ENCODE measurements at places on chromosomes 4 and X.

DNA sequence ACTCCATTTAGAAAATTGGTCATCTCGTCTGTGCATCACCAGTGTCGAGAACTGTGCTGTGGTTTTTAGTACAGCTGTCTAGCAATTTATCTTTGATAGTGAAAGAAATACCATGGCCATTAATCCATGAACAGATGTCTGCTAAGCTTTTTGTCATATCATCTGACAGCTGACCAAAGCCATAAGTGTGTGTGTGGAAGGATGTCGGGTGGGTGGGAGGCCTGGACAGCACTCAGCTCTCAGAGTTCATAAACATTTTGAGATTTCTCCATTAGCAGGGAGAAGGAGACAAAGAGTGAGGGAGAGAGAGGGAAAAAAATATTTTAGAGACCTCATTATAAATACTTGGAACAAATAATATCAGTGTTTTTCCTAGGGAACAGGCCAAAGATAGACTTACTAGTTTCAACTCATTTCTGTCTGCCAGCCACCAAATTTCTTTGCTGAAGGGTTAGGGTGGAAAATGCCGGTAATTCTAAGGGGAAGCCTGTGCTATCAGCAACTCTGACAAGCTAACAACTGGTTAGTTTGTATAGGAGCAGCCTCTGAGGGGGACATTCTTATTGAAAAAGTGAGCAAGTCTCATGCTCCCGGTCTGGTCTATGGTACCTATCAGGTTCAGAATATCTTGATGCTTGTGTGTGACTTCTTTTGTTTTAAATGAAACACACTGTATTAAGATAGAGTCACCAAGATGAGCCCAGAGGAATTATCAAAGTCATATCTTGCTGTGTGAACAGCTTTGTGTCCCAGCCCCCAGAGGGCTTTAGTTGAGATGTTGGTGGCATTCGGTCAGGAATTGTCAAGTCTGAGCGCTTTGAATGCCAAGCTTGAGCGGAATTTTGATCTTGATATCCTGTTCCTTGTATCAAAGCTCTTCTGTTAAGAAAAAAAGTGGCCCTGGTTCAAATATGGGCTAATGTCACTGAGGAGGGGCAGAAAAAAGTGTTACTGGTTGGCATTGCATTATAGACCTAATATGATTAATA lies 41.9 kb upstream of the PDLIM3 start:
- no peak for DNase-seq

- DNase-seq, result no peak
Observed at GRCh38 chr4:57071326-57071725, 38.9 kb downstream of the IGFBP7 start.

GRCh38 chrX:34629572-34629971 lies 27.5 kb downstream of the TMEM47 start:
- DNase-seq, result no peak

- DNase-seq, result no peak
Observed at GRCh38 chr4:53205970-53206369, 159.9 kb downstream of the SCFD2 start.

DNA sequence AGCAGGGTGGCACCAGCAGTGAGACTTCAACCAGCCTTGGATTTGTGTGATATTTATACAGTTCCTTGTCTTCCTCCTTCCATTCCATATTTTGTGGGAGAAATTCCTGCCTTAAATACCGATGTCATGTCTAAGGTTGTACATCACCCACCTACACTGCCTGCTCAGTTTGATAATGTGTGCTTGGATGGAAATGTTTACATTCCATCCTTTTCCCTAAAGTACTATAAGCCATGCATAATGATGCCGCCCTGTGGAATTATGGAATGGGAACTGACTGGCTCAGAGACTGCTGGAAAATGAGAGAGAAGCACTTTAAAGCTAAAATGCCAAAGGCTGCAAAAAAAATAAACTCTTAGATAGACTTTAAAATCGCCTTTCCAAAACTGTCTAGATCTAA lies 11.3 kb upstream of the GLUD2 start:
- no peak for DNase-seq

GRCh38 chrX:66200855-66201795 lies 37.1 kb downstream of the HEPH start:
- DNase-seq, result no peak

- DNase-seq, result no peak
Observed at GRCh38 chr4:164224871-164225270, 529.1 kb upstream of the SMIM31 start.

GRCh38 chrX:33252306-33252825 lies 41.0 kb upstream of the DMD start:
- no peak for DNase-seq

- no peak for DNase-seq
Observed at GRCh38 chr4:2363951-2364653, 54.3 kb downstream of the ZFYVE28 start.

- DNase-seq, result no peak
Observed at GRCh38 chrX:55759478-55759877, 41.9 kb downstream of the RRAGB start.

DNA sequence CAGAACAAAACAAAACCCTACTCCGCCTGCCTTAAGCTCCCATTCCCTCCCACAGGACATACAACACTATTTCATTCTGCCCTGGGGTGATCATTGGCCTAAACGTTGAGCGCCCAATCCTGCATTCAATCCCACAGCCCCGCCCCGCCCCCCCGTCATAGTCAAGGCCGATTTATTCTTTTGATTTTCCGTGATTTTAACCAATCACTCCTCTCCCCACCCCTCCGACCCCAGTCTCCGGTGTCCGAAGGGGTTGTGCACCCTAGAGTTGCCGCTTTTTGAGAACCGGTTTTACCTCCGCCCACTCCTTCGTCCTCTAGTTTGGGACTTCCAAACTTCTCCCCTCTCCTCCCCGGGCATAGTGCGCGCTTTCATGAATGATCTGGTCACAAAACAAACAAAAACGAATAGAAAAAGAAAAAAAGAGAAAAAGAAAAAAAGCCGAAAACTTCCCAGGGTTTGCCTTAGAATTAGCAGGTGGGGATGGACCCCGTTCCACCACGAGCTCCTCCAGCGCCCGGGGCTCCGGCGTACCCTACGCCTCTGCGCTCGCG lies 446 bp upstream of the UBE2A start:
- no peak for DNase-seq

DNA sequence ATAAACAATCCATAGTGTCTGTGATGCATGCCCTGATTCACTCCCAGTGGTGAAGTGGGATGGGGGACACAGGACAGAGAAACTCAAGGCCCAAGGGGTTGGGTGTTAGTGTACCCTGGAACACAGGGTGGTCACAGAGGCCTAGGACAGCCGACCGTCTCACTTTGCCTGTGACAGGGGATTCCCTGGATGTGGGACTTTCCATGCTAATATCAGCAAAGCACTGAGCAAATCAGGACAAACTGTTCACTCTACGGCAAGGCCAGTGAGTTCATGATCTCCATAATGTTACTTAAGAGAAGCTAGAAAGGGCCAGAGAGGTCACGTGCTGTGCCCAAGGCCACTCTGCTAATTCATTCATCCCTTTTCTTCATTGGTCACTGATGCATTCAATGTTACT lies 158.7 kb upstream of the RBPJ start:
- no peak for DNase-seq

DNA sequence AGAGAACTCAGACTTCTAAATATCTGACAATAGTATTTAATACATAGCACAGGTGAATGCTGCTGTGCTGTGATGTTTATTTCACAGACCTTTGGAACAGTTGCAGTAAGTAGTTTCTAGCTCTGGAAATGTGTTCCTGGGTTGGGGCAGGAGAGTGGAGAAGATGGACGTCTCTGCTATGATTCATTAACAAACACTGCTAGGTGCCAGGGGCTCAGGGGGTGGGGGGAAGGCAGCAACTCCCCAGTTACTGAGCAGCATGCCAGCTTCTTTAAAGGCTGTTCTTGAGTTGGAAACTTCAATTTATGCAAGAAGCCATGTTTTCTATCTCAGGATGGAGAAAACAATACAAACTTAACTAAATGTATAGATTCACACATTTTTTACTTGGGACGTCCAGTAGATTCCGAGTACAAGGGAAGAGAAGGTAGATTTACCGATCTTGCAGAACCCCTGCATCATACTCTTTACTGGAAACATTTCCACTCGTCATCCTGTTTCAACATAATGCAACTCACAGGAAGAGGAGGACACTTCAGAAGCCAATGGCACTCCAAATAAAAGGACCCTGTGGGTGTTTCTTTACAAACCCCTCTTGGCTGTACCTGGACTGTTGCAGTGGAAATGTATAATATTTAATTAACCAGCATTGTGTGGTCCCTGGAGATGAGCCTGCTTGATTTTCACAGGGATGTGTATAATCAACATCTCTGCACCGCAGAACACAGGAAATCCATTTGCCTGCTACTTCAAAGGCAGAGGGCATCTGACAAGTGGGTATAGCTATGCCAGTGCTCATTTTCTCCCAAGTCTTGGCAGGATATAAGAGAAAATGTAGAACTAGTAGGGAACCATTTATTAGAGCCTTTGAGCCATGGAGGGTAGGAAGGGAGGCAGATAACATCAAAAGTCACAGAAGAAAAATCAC lies 171.4 kb downstream of the SH3KBP1 start:
- no peak for DNase-seq

GRCh38 chr4:152348670-152349069 lies 187.2 kb downstream of the FBXW7 start:
- DNase-seq, result no peak

- DNase-seq, result no peak
Observed at GRCh38 chrX:108271397-108271787, 166.8 kb downstream of the COL4A6 start.

GRCh38 chr4:90503677-90504076 lies 376.5 kb downstream of the CCSER1 start:
- no peak for DNase-seq

GRCh38 chr4:35912174-35912573 lies 332.1 kb downstream of the ARAP2 start:
- DNase-seq, result no peak

DNA sequence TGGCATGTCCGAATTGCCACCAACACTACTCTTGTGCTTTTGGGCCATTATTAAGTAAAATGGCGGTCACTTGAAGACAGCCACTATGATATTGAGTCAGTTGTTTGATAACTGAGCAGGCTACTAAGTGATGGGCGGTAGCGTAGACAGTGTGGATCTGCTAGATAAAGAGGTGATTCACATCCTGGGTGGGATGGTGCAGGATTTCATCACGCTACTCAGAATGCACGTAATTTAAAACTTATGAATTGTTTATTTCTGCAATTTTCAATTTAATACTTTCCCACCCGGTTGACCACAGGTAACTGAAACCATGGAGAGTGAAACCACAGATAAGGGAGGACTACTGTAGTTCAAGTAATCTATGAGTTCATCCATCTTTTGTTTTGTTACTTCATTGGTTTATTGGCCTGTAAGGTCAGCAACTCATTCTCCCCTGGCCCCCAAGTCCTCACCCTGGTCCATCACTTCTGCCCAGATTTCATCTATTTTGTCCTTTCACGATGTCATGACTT lies 2.9 kb downstream of the ARAF start:
- DNase-seq, result no peak

DNA sequence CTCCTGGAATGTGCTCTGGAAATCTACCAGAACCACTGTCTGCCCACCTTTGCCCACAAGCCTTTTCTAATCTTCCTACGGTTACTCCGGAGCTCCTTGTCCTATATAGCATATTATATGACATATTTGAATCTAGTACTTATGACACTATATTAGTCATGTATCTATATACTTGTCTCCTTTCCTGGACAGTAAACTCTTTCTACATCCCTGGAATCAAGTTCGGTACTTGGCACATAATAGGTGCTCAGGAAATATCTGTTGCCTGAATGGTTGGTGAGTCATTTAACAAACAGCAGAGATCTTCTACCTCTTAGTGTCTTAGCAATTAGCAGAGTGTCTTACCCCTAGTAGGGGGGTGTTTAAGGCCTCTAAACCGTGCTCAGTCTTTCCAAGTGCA lies 123.6 kb downstream of the RELL1 start:
- no peak for DNase-seq

DNA sequence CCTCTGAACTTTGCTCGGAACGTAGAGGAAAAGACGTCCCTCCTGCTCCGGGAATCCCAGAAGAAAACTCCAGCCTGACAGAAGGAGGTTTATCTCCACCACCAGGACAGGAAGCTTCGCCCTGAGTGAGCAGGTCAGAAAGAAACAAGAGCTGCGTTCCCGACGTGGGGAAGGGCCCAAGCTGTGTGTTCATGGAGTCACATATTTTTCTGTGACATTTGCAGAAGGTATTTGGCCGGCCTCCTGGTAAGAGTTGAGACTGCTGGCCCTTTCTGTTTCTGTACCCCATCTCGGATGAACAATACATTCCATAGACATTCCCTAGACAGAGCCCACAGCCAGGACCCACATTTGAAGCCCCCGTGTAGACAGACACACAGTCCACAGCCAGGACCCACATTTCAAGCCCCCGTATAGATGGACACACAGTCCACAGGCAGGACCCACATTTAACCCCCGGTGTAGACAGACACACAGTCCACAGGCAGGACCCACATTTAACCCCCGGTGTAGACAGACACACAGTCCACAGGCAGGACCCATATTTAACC lies 230.8 kb downstream of the SHOX start:
- no peak for DNase-seq

DNA sequence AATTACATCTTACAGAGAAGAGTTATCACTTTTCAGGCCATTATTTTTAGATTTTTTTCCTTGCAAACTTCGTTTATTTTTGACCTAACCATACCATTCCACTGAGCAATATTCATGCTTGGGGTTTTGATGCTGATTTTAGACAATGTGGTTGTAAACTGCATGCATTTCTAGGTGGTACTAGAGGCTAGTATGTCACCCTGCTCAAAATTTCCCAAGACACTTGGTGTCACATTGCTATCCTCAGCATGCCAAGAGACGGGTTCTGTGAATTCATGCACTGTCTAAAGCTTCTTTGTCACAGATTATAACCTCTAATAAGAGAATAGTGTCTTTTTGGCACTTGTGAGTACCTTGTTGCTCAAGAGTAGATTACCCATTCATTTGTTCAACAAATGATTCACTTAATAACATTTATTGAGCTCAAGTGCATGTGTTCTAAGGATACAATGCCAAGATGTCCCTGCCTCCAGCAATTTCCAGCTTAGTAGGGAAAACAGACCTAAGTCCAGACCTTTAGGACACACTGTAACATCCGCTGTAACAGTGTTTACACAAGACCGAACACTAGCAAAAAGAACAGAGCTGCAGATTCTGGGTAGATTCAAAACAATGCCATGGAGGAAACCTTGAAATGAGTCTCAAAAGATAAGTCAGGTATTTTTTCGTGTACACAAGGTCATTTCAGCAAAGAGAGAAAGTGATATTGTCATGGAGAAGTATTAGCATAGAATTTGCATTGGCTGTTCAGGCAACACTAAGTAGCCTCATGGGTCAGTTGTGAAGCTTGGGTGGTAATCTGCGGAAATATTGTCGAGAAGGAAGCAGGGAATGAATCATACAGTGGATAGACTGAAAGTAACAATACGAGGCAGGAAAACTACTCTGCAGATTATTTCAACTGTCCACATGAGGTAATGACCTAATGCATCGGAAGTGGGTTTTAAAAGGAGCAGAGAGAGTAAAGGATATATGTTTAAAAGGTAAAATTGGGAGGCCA lies 515.1 kb upstream of the ZFP42 start:
- no peak for DNase-seq

DNA sequence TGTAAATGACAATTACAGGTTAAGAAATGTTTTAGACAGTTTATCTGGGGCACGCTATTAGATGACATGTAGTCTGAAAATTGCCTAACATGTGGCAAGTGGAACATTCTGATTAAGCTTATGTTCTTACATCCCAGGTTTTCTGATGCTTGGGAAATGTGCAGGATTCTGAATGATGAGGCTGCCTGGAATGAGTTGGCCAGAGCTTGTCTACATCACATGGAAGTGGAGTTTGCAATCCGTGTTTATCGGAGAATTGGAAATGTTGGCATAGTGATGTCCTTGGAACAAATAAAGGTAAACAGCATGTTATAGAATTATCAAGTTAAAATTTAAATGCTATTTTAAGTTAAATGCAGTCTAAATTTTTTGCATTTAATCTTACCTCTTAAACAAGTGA lies 49.3 kb downstream of the WDR19 start:
- no peak for DNase-seq
